HAP-1 (cell line): ENCODE measurements at places on chromosomes 2 and 18.

DNA sequence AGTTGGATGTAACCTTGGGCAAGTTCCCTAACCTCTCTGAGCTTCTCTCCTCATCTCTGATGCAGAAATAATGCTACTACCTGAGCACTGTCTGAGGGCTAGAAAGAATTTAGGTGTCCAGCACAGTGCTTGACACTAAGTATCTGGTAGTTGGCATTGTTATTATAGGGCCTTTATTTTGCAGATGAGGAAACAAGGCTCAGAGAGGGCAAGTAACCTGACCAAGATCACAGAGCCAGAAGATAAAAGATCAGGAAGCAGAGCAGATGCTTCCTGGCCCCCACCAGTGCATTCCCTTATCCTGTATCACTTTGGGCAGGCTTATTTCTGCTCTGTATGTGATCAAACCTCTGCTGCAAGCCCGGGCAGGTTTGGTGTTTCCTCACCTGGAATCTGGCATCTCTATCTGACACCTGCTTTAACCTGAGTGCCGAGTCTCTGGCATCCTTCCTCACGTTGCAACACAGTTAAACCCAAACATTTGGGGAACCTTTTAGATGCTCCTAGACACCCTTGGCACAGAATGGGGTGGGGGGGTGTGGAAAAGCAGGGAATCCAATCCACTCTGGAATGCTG is 69.9 kb downstream of the PLB1 start:
- no peak for DNase-seq

- no peak for DNase-seq
Measured at GRCh38 chr18:9663377-9663776, 44.7 kb upstream of the RAB31 start.

DNA sequence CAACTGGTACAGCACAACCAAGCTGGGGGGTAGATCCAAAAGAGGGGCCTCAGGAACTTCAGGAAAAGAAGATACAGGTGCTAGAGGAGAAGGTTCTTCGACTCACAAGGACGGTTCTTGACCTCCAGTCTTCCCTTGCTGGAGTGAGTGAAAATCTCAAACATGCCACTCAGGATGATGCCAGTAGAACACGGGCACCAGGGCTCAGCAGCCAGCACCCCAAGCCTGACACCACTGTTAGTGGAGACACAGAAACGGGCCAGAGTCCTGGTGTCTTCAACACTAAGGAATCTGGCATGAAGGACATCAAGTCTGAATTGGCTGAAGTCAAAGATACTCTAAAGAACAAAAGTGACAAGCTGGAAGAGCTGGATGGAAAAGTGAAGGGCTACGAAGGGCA is 43.8 kb downstream of the EMILIN2 start:
- no peak for DNase-seq

DNA sequence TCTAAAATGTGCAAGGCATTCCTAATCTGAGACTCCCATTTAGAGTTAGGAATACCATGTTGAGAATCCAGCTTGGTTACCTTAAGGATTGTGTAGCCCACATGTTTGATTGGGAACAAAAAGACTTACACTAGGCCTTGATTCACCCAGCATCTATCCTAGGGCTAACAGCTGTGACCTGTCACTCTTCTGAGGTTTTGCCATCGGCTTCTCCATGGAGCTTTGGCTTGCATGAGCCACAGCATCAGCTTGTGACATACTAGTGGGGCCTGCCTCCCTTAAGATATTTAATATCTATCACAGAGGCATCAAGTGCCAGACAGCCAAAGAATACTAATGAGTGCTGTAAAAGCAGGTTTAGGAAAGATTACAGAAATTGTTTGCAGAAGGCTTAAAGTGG is 241.3 kb upstream of the UBE2E3 start:
- DNase-seq: no peak

DNA sequence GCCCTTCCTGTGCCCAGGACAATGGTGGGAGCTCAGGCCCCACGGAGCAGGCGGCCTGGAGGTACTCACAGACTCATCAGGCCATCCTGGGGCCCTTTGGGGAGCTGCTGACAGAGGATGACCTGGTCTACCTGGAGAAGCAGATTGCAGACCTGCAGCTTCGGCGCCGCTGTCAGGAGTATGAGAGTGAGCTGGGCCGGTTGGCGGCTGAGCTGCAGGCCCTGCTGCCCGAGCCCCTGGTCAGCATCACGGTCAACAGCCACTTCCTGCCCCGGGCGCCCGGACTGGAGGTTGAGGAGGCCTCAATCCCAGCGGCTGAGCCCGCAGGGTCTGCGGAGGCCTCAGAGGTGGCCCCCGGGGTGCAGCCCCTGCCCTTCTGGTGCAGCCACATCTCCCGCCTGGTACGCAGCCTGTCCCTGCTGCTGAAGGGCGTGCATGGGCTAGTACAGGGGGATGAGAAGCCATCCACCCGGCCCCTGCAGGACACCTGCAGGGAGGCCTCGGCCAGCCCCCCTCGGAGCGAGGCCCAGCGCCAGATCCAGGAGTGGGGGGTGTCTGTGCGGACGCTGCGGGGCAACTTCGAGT is 8.3 kb upstream of the KLHL30 start:
- no peak for DNase-seq

DNA sequence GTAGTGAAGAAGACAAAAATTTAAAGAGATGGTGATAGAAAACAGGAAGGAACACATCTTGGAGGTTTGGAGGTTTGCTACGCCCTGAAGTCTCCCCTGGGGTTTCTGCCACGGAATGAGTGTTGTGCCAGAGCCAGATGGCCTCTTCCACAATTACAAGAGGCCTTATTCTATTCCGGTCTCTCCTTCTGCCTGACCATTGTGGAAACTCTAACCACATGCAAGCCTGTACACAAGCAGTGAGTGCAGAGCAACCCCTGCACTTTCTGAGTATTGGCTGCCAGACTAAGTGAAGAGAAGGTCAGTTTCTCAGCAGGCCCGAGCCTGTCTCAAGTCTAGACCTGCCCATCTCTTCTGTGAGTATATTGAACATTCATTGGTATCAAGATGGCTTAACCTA is 22.7 kb upstream of the MYO1B start:
- DNase-seq: no peak

GRCh38 chr2:44218771-44219170 is 50.1 kb downstream of the PPM1B start:
- no peak for DNase-seq

GRCh38 chr2:147909178-147909577 is 64.3 kb downstream of the ACVR2A start:
- DNase-seq: no peak

DNA sequence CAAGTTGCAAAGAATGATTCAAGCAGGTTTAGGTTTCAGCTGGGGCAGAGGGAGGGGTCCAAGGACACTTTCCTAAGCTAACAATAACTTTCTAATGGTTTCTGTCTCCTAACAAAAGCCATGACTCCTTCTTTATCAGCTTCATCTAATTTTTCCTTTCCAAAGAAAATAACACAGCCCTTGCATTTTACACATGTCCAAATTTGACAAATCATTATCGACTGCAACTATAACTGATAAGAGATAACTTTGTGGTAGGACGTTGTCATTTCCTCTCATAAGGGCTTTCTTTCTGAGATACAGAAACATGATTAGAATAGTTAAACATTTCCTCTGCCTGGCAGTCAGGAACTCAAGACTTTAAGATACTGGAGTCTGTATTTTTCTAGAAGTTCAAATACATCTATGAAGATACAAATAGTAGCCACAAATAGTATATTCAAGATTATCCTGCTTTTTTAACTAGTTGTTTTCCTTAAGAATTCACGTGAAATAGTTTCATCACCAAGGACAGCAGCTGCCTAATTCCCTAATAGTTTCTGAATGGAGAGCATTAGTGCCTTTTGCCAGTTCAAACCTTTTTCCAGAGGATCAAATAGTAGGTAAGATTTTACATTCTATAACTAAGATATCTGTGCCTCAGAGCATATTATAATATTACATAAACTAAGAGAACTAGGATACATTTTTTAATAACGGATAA is 263.2 kb downstream of the EXOC6B start:
- DNase-seq: no peak

GRCh38 chr2:195813421-195813820 is 156.4 kb downstream of the SLC39A10 start:
- no peak for DNase-seq

- no peak for DNase-seq
Measured at GRCh38 chr2:46847726-46848412, 67.7 kb downstream of the MCFD2 start.

DNA sequence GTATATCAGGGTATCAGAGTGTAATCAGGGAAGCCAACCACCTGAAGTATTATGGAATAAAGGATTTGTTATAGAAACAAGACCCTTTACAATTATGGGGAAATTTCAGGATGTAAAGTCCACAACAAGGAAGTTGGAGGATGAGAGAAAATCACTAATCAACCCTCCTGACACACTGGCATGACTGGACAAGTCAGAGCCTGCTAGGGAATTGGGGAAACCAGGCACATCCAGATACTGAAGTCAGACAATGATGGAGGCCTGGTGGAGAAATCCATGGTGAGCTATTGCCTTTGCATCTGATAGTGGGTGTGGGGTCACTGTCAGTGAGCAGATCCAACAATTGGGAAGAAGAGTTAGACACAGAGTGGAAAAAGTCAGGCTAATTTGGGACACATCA is 158.8 kb upstream of the FBXO11 start:
- DNase-seq: no peak

DNA sequence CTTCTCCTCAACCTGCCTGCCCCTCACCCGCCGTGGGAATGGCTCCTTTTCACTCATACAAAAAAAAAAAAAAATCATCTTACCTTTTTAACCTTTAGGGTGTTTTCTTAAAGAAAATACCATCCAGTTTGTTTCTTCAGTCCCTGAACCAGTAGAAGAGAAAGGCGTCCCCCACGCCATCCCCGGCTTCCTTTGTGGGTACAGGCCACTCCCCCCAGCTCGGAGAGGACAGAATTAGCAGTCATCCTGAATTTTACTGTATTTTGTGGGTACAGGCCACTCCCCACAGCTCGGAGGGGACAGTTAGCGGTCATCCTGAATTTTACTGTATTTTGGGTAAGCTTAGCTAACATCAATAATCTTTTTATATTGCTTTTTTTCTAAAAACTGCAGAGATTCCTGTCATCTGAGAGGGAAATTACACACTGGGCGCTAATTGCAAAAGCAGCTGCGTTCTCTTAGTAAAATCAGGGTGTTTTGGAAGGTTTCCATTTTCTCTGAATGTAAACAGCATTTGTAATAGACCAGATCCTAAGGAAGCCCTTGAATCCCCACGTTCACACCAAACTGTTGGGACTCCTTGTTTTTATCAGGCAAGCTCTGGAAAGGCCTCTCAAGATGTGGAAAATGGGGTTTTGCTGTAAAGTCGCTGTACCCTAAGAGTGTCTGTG is 72.5 kb downstream of the NFATC1 start:
- DNase-seq: no peak

- DNase-seq: no peak
Measured at GRCh38 chr18:76374330-76375281, 120.4 kb downstream of the ZNF516 start.

GRCh38 chr2:1437537-1437936 is 24.3 kb downstream of the TPO start:
- DNase-seq: no peak

GRCh38 chr2:20186078-20186854 is 38.7 kb downstream of the SDC1 start:
- DNase-seq: no peak

GRCh38 chr2:23784971-23785370 is 142.0 kb downstream of the ATAD2B start:
- no peak for DNase-seq
